ENCODE measurements at places on chromosomes 5 and 9.

- DNase-seq: no peak
Observed at GRCh38 chr5:144177548-144177947, 6.9 kb downstream of the KCTD16 start.

DNA sequence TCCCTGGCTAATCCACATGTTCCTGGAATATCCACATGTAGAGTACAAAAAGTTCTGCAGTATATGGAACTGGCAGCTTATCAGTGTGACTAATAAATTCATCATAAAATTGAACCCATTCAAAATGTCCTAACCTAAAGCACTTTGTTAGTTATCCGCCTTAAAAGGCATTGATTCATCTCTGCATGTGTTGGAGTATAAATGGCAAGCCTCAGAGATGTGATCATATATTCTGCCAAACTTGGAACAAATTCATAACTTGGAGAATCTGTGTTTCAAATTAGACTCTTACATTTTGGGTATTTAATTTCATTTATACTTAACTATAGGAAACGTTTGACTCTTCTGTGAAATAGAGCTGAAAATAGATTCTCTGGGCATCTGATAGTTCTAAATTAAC, 25.2 kb upstream of the NREP start:
- no peak for DNase-seq

GRCh38 chr9:133597316-133597957, 11.8 kb downstream of the FAM163B start:
- no peak for DNase-seq

- DNase-seq: no peak
Observed at GRCh38 chr9:15469406-15469805, 41.4 kb downstream of the PSIP1 start.

DNA sequence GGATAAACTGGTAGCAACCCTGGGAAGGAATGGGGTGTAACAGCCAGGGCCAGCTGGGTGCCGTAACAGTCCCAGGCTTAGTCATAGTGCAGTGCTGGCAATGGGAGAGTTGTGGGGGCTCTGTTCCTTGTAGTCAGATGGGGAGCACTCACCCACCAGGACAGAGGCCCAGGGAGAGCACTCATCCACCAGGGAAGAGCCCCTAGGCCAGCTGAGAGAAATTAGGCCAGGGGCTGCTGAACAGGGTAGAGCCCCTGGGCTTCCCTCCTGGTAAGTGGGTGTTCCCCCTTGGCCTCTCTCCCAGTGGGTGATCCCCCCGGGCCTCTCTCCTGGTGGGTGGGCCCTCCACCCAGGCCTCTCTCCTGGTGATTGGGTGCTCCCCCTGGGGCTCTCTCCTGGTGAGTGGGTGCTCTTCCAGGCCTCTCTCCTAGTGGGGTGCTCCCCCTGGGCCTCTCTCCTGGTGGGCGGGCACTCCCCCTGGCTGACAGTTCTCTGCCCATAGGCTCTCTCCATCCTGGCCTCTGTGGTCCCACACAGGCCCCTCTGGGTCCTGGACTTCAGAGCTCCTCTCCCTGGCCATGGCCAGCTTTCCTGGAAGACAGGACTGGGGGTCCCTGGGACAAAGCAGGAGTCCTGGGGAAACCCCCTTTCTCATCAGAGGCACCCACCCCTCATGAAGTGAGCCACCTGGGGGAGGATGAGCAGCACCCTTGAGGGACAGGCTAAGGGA, 13.4 kb downstream of the FGD3 start:
- no peak for DNase-seq

- DNase-seq: no peak
Observed at GRCh38 chr5:95788493-95788892, 34.0 kb downstream of the GLRX start.
